Cardiac septum (tissue), 1 donor: ENCODE measurements at places on chromosomes 5 and 9.

GRCh38 chr9:89781838-89782540 is 177.2 kb downstream of the GADD45G start:
- DNase-seq: peak; percentile 60

- no peak for DNase-seq
These were observed 229.9 kb downstream of the DOCK8 start for GRCh38 chr9:444528-444927.

- DNase-seq: no peak
These were observed 5.6 kb upstream of the SEC24A start for GRCh38 chr5:134642931-134643530.

DNA sequence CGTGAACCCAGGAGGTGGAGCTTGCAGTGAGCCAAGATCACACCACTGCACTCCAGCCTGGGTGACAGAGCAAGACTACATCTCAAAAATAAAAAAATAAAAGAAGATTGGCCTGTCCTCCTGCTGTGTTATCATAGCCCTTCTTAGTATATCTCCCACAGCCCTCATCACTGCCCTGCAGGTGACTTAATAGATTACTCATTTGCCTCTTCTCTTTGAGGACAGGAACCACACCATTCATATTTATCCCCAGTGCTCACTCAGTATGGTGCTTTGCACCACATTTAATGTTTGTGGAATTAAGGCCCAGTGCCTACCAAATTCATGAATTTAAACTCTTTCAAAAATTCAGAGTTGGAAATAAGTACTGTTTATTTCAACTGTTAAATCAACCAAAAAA is 10.3 kb downstream of the IDNK start:
- no peak for DNase-seq

DNA sequence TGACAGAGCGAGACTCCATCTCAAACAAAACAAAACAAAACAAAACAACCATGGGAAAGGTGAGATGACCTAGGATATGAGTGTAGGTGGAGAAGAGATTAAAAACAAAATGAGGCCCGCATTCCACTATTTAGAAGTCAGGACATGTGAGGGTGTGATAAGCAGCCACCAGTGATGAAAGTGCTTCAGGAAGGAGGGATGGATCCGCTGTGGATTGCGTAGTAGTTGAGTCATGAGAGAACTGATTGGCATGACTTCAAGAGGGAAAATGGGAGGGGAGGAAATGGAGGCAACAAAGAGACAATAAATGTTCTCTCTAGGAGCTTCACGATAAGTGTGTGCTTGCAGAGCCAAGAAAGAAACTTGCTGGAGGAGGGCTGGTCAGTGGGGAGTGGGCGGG is 367.6 kb downstream of the ARL15 start:
- no peak for DNase-seq

DNA sequence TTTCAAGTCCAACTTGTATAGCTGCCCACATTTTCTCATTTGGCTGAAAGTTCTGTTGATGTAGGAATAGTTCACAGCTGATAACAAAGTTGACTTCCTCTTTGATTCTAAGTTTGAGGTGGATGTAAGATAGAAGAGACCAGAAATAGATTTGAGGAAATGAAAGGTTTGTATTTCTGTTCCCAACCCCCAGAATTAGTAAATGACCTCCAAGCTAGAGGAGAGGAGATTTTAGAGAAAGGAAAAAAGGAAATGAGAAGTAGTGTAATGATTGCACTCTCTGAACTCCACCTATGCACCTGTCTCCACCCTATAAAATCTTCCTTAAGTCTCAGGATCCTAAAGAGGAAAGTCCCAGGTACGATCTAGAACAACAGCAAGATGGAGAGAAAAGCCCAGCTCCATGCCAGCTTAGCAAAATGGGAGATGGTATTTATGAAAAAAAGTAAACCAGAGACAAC is 130.4 kb upstream of the POC5 start:
- DNase-seq: no peak

DNA sequence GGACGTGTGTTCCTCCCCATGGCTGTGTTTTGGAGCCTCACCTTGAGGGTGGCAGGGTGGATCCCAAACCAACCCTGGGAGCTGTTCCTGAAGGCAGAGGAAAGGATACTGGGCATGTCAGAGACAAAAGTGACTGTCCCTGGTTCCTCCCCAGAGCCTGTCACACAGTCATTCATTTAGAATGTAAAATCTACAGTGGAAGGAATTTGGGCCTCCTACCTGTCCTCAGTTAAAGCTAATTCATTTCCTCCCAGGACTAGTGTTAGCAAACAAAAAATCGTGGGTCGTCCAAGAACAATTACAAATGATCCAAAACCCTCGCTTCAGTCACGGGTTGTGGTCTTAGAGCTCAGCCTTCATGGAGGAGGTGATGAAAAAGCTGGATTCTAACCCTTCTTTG is 83.2 kb downstream of the NDFIP1 start:
- DNase-seq: no peak

DNA sequence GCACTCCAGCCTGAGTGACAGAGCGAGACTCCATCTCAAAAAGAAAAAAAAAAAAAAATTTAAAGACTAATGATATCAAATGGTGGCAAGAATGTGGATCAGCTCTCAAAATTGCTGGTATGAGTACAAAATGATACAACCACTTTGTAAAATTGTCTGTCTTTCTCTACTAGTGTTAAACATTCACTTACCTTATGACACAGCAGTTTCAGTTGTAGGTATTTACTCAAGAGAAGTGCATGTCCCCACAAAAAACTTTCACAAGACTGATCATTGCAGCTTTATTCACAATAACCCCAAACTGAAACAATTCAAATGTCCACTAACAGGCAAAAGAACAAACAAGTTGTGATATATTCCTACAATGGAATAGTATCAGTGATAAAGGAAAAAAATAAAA is 14.7 kb upstream of the CETN3 start:
- DNase-seq: no peak
